CD14-positive monocyte (primary cell): ENCODE measurements at places on chromosomes 6 and 20. TPM values are rescaled to one million over a fixed set of nuclear protein-coding genes. Genes with fewer than 3 reads are reported as not detected.

The TRDN gene
- not detected for polyA plus RNA-seq

GRCh38 chr6:54990001-54990400 is 143.4 kb downstream of the FAM83B start:
- no peak for DNase-seq

The ZFP57 gene
- not detected for polyA plus RNA-seq

DNA sequence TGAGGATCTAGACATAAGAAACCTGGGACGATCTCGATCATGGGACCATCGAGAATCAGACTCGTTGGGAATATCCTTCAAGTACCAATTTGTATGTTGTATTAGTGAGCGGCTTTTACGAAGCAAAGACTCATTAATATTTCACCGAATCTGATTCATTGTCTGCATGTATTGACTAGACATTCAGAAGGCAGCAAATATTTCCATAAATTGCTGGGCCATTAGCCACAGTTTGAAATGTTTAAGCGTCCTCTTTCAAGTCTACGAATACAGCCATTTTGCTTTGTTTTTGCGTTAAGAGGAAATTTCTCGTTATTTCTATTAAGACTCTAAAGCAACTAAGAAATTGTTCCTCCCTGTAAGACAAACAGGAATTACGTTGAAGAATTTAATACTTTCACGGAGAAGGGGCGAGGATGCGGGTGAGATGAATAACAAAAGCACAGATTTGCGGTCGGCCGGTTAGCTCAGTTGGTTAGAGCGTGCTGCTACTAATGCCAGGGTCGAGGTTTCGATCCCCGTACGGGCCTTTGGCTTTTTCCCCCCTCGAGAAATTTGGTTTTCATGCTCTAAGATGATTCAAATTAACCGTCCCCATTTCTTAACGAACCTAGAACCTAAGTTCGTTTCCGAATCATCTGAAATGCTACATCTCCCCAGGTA is 18.5 kb downstream of the POM121L2 start:
- no peak for DNase-seq

GRCh38 chr6:33638556-33638955 is 17.4 kb downstream of the ITPR3 start:
- no peak for DNase-seq

The DST gene
- 2.5 and 7.4 TPM in 2 replicates for polyA plus RNA-seq

- peak; percentile 74 for DNase-seq
Observed at GRCh38 chr6:5294392-5295211, 33.3 kb downstream of the FARS2 start.

- DNase-seq = no peak
Observed at GRCh38 chr6:70857387-70858077, 99.3 kb downstream of the B3GAT2 start.

DNA sequence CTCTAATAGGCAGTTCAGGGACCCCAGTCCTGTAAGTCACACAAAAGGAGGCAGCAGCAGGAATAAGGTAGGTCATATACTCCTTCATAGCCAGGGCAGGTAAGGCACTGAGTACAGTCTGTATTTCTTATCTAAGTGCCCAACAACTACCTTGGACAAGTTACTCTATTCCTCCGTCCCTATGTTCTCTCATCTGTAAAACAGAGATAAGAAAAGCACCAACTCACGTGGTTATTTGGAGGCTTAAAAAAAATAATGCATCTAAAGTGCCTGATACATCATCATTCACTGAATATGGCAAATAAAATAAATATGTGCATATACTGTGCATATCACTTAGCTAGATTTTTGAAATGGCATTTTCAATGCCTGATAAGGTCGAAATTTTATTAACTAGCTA is 298.1 kb upstream of the CDYL start:
- no peak for DNase-seq

The CFB gene
- 1.8 and 2.2 TPM in 2 replicates for polyA plus RNA-seq

The APOBEC2 gene
- polyA plus RNA-seq = 0.14 TPM

- no peak for DNase-seq
Observed at GRCh38 chr6:134864558-134864957, 85.3 kb downstream of the ALDH8A1 start.

- no peak for DNase-seq
Observed at GRCh38 chr6:33826537-33826936, 22.7 kb upstream of the MLN start.
